ENCODE measurements at places on chromosomes 4 and X.

DNA sequence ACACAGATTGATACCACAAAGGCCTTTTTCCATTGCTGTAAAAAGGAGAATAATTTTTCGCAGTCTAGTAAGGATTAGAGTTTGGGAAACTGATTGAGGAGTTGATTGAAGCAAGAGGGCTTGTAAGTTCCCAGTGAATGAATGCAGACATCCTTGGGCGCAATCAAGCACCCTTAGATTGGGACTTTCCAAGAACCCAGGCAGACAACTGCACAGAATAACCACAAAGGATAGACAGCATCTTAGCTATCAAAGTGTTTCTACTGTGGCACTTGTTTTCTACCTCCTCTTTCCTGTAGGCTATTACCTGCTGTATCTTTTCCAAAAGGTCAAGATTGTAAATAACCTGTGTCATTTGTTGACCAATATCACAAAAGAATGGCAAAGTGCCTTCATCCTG is 2.6 kb downstream of the COX18 start:
- no peak for DNase-seq

DNA sequence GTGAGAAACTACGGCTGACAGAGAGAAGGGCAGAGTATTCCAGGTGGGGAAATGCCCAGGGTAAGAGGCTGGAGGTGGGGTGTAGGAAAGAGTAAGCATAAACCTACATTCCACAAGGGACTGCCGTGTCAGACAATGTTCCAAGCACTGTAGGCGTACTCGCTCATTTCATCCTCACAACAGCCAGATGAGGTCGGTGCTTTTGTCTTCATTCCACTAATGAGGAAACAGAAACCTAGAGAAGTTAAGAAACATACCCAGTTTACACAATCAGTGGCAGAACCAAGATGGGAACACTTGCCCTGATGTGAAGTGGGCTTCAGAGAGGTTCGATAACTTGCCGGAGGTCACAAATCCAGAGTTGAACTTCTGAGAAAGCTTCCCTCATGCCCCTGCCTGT is 4.6 kb downstream of the SASH3 start:
- DNase-seq = no peak

DNA sequence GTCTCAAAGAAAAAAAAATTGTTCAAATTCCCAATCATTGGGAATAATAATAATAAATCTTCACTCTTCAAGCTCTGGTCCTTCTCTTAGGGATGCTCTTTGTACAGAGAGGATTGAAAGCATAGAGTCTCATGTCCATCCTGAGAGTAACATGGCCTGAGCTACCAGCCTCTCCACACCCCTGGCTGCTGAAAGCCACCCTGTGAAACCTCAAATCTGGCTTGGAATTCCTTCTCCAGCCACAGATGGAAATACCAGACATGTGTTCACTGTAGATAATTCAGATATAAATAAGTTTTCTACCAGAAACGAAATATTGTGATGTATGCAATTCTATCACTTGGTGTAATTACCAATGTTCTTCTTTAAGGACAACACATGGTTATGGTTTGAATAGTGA is 140.6 kb downstream of the ARSF start:
- no peak for DNase-seq

GRCh38 chr4:144374065-144374464 is 233.5 kb upstream of the GYPA start:
- no peak for DNase-seq

DNA sequence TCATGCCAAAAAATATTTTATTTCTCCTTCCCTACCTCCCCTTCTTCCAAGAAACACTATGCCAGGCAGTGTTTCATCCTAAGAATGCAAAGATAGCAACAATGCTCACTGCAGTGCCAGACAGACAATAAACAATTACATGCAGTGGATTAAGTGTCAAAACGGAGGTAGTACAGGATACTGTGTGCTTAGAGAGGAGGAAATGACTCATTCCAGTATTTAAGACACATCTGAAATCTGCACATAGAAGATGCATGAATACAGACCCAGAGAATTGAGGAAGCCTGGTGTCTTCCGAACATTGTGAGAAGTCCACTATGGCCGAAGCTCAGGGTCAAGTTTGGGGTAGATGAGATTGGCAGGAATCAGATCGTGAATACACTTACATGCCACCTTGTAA is 326.4 kb downstream of the PPP3CA start:
- no peak for DNase-seq

GRCh38 chrX:17743913-17744312 is 6.6 kb downstream of the SCML1 start:
- no peak for DNase-seq

GRCh38 chrX:136476501-136476900 is 11.2 kb upstream of the BRS3 start:
- no peak for DNase-seq

DNA sequence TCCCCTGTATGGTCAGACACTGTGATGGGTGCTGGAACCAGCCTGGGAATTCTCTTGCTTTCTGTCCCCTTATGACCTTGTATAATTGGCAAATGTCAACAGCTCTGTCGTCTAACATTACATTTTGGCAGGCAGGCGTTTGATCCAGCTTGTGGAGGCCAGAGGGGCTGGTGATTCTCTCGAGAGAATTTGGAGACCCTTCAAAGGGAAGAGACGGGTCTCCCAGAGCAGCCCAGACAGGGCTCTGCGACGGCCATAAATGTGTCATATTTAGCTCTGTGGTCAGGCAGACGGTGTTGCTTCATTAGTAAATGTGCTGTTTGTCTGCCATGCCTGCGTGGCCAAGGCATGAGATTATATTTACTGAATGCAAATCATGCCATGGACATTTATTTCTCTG is 68.7 kb downstream of the SORCS2 start:
- DNase-seq = no peak

GRCh38 chrX:50812995-50813842 is 775 bp downstream of the SHROOM4 start:
- DNase-seq = no peak

- no peak for DNase-seq
Measured at GRCh38 chrX:141673946-141674345, 24.6 kb downstream of the SPANXD start.

GRCh38 chr4:57043347-57044251 is 64.9 kb downstream of the POLR2B start:
- DNase-seq = no peak

- DNase-seq = no peak
Measured at GRCh38 chrX:63718010-63718694, 66.9 kb downstream of the ARHGEF9 start.

DNA sequence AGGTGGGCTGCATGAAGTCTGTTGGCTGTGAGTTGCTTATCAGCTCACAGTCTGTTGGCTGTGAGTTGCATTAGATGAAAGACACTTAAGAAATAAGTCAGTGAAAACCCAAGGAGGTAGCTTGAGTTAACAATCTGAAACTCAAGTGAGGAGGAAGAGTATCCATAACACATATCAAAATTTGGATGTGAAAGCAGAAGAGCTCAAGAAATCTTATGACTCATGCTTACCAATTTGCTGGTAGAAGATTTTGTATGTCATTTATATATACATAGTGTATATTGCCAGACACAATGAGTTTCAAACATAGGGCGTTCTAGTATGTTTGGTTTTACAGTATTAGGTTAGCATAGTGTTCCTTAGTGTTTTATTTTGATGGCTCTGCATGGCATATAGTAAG is 107.4 kb downstream of the DDIT4L start:
- no peak for DNase-seq

- DNase-seq = no peak
Measured at GRCh38 chr4:83561381-83561780, 25.5 kb downstream of the GPAT3 start.

GRCh38 chr4:20676501-20677197 is 23.6 kb upstream of the PACRGL start:
- no peak for DNase-seq

GRCh38 chr4:76197971-76198410 is 15.6 kb downstream of the SCARB2 start:
- DNase-seq = no peak

- DNase-seq = no peak
Measured at GRCh38 chr4:149997881-149998421, 80.3 kb upstream of the DCLK2 start.

DNA sequence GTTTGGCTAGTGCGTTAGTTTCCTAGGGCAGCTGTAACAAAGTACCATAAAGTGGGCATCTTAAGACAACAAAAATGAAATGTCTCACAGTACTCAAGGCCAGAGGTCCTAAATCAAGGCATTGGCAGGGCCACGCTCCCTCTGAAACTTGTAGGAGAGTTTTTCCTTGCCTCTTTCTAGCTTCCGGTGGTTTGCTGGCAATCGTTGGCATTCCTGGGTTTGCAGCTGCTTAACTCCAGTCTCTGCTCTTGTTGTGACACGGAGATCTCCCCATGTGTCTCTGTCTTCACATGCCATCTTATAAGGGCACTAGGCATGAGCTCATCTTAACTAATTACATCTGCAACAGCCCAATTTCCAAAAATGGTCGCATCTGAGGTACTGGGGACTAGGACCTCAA is 362.0 kb upstream of the BOD1L1 start:
- no peak for DNase-seq

DNA sequence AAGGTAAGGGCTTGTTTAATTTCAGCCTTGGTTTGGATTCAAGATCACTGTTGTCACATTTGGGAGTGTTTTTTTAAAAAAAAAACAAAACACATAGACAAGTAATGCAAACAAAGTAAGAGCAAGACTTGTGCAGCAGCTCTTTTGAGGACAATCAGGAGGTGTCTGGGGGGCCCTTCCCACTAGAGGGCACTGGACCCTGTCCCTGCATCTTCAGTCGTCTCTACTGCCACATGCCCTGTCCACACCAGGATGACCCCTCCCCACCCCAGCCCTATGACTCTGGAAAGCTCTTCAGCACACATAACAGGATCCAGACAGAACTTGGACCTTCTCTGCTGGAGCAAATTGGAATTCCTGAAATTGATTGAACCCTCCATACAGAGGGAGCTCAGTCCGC is 71.0 kb downstream of the USP46 start:
- no peak for DNase-seq

DNA sequence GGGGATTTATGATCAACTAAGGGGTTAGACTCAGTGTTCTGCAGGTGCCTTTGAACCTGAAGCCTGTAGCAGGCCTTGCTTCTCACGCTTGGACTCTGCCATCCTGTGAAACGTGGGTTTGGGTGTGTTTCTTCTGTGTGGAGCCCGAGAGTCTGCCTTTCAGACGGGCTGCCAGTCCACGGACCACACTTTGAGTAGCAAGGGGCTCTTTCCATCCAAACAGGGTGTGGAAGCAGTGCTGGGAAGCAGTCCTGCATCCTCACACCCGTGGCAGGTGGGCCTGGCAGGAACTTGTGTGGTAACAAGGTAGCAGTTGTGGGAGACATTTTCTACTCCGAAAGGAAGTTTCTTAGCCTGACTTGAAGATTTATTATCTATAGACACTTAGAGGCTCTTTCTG is 22.7 kb downstream of the RGS12 start:
- DNase-seq = no peak

DNA sequence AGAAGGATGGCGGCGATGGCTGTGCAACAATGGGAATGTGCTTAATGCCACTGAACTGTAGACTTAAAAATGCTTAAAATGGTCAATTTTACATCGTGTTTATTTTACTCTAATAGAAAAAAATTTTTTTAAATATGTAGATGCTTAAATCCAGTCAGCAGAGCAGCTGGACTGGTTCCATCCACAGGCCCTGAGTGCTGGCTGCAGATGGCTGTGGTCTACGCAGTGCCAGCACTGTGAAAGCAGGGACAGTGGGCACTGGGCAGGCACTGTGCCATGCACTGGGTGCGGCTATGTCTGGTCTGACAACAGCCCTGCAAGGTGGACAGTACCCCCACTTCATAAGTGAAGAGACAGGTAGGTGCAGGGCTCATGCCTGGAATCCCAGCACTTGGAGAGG is 175.2 kb downstream of the AFAP1 start:
- no peak for DNase-seq

DNA sequence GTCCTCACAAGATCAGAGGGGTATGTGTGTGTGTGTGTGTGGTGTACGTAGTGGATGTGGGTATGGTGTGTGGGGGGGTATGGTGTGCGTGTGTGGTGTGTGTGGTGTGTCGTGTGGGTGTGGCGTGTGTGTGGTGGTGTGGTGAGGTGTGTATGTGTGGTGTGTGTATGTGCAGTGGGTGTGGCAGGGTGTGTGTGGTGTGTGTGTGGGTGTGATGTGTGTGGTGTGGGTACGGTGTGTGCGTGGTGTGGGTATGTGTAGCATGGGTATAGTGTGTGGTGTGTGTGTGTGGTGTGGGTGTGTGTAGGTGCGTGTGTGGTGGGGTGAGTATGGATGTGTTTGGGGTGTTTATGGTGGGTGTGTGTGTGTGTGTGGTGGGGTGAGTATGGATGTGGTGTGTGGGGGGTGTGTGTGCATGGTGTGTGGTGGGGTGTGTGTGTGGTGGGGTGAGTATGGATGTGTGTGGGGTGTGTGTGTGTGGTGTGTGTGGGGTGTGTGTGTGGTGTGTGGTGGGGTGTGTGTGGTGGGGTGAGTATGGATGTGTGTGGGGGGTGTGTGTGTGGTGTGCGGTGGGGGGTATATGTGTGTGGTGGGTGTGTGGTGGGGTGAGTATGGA is 182.0 kb downstream of the PALLD start:
- no peak for DNase-seq

DNA sequence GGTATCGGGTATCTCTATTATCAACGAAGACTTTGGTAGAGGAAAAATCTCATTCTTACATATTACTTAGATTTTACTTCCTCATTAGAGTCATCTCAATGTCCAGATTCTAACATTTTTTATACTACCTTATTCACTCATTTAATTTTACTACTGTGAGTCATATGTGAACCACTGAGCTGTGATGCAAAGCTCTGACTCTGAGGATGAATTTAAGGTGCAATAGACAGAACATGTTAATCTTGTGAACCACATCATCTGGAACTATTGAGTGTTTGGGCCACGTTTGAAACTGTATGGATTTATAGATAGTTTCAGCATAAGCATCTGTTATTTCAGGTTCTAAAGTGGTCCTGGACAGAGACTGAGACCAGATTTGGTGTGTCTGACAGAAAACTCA is 78.4 kb downstream of the PWWP3B start:
- no peak for DNase-seq

DNA sequence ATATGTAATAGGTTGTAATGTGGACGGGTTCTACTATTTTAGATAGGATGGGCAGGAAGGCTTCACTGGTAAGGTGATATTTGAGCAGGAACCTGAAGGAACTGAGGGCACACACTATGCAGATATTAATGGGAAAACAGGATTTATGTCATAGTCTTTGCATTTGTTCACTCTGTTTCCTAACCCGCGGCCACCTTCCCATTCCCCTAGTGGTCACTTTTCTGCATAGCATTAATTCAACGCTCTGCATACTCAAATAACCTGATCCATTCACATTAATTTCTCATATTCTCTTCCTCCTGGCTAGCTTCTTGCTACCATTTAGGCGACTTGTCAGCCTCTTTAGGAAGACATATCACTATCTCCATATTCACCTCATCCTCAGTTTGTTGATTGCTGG is 61.5 kb downstream of the GSPT2 start:
- DNase-seq = no peak

- DNase-seq = no peak
Measured at GRCh38 chr4:184890499-184890898, 64.7 kb upstream of the ACSL1 start.

GRCh38 chrX:30533835-30534234 is 43.7 kb downstream of the TASL start:
- no peak for DNase-seq
